COLO829 (cell line): ENCODE measurements at places on chromosomes 2 and 18.

- no peak for DNase-seq
Measured at GRCh38 chr2:28314968-28315367, 77.7 kb upstream of the FOSL2 start.

DNA sequence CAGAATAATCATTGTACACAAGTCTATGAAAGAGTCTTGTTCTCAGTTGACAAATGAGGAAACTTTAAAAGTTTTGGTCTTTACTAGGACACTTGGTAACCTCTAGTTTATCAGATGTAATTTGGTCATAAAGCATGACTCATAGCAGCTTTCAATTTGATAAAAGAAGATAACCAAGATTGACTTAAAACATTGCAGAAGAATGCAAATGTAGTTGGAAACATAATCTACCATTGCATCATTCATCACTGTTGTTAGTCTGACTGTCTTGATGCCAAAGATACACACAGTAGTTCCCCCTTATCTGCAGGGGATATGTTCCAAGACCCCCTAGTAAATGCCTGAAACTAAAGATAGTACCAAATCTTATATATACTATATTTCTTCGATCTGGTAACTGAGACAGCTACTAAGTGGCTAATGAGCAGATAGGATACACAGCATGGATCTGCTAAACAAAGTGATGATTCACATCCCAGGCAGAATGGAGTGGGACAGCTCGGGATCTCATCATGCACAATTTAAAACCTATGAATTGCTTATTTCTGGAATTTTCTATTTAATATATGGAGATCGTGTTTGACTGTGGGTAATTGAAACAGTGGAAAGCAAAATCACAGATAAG, 131.4 kb upstream of the CCDC68 start:
- no peak for DNase-seq

- no peak for DNase-seq
Measured at GRCh38 chr2:216735668-216736067, 40.3 kb upstream of the IGFBP5 start.

DNA sequence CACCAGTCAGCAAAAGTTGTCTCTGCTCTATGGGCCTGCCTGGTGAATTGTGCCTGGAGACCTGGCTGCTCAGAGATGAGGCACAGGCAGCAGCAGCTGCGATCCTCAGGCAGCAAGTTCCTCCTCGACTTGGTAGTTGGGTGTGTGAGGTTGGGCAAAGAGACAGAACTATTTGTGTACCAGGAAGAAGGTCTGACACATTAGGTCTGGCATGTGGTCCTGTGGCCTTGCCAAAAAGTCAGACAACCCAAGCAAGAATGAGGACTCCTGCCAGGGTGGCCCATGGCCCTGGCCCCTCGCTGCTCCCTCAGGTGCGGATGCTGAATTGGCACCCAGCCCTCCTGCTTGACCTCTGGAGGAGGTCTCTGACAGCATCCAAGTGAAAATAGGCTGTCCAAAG, 192.7 kb downstream of the DYSF start:
- no peak for DNase-seq

GRCh38 chr2:217609952-217610351, 392.8 kb downstream of the TNS1 start:
- no peak for DNase-seq

- DNase-seq, result no peak
Measured at GRCh38 chr18:40109252-40110049, 1845.6 kb upstream of the PIK3C3 start.

- no peak for DNase-seq
Measured at GRCh38 chr2:230879271-230879882, 14.6 kb downstream of the ITM2C start.

- peak; percentile 19 for DNase-seq
Measured at GRCh38 chr2:76197842-76198448, 487.2 kb upstream of the GCFC2 start.

DNA sequence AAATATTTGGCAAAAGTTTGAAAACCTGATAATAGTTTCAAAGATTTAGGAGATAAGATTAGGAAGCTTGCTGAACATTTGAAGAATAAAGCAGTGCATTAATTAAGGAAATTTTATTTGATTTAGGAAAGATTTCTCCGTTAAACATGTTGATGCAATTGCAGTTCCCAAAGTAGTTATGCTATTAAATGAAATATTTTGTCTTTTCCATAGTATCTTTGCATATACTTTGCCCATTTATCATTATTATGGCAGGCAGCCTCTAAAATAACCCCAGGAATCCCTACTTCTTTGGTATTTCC, 136.5 kb downstream of the MREG start:
- no peak for DNase-seq

DNA sequence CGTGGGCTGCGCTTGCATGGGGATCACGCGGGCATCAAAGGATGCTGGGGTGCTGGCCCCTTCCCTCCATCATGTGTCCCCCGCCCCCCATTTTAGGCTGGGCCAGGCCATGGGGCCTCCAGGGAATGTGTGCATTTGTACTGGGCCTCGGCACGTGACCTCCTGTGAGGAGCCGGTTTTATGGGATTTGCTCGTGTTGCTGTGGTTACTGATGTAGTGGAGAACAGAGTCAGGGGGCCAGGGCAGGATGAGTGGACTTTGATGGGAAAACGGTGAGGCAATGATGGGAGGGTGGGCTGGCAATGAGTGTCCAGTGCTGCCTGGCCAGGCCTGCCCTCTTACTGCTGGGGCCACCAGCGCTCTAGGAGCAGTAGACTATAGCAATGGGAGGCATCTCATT, 257.7 kb downstream of the LOXHD1 start:
- DNase-seq, result no peak

- DNase-seq, result no peak
Measured at GRCh38 chr2:8252997-8253694, 428.7 kb upstream of the ID2 start.

DNA sequence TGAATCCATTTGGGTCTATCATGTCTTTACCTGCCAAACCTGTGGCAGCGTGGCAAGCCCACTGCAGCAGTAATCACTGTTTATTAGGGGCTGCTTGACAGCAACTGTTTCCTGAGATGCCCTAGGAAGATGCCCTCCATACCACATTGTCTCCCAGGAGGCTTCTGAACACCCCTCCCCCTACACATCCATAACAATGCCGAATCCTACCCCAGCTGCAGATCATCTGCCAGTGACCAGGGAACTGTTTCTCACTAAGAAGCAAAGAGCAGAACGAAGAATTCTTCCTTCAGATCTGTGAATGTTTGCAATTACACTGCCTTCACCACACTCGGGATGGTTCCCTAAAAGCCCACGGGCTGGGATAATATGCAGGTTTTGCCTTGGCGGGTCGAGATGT, 127.8 kb downstream of the VIT start:
- no peak for DNase-seq

DNA sequence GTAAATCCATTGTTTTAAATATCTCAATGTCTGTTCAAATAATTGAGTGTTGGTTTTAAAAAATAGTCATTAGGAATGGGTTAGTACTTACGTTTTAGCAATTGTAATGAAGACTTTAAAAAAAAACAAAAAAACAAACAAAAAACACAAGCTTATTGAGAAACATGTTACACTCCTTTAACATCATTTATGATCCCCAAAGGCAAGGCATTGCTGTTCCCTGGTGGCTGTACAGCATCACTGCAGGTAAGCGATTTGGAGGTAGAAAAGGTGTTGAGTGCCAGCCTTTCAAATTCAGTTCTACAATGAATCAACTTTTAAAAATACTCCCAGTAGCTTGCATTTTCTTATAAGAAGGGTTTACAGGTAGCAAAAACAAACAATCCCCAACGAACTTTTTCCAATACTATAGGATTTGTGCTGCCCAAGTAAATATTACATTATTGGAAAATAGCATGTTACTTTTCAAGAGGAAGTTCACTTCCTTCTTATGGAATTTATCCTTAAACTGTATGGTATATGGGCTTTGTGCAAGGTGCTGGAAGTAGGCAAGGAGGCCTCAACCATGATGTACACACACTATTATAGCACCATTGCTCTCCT, 27.5 kb downstream of the CNRIP1 start:
- no peak for DNase-seq

DNA sequence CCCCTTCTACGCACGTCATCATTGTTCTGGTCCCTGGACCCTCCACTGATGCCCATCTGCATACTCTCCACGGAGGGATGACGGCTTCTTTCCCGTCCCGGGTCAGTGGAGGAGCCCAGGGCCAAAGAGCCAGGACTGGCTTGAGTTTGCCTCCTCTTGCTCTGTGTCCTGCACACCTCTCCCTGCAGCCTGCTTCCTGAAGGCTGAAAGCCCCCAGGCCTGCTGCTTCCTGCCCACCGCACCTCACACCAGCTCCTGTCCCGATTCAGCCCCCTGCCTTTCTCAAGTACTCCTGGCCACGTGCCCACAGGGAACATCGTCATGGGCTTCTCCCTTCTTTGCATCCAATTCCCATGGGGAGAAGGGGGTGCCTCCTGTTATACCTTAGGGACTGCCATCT, 7.1 kb downstream of the ADCY3 start:
- no peak for DNase-seq

- DNase-seq, result peak; percentile 85
Measured at GRCh38 chr2:128260239-128261138, 58.2 kb downstream of the HS6ST1 start.

DNA sequence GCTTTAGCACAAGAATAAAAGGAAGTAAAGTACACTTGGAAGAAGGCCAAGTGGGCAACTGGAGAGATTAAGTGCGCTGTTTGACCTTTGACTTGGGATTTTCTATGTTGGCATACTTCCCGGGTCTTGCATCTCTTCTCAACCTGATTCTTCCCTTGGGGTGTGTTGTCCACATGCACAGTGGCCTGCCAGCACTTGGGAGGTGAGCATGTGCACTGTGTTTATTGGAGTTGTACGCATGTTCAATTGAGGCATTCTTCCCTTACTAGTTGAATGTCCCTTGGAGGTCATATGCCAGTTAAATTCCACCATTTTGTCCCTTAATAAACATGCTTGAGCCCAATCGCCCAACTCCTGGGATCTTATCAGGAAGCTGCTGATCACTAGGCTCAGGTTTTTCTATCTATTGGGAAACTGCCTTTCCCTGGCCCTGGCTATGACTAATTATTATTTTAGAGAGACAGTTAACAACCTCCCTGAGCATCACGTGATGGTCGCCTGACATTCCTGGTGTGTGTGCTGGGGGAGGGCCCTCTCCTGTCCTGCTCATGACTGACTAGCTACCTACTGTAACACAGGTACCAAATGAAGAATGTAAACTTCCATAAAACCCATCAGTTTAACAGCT, 62.5 kb upstream of the RAPGEF4 start:
- DNase-seq, result no peak

DNA sequence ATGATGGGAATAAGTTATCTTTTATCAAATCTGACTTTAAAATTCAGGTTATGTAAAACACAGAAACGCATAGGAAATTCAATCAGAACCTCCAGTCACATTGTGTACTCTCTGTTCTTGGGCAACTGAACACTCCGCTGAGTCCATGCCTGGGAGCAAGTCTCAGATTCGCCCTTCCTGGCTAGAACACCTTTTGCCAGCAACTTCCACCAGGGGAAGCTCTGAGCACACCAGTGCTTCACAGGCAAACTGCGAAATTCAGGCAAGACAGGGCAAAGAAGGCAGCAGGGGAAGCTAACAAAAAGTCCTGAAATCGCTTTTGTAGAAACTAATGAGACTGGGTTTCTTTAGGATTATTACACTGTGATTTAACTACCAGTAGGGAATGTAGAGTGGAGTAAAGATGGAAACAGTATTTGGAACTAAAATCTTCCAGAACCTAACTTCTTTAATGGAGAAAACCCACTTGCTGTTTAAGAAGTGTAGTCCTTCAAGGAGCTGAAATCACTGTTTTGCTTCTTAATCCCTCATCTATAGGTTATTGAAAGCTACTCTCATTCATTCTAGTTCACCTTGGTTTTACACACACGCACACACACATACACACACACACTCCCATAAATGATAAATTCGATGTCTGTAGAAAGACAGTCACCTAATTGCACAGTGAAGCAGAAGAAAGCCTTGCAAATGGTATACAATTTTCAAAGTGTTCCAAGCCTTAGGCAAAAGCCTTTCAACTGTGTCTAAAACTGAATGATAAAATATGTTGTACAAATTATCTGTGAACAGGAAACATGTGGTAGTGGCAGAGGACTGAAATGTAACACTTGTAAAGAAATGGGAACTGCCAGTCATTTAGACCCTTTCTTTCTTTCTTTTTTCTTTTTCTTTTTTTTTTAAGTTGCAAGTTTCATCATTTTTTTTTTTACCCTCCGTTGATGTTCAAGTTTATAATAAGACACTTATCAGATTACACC, 214.5 kb downstream of the TMEM182 start:
- DNase-seq, result peak; percentile 66

- peak; percentile 65 for DNase-seq
Measured at GRCh38 chr18:57780706-57781347, 22.3 kb downstream of the ATP8B1 start.

- no peak for DNase-seq
Measured at GRCh38 chr2:119156891-119157773, 1.4 kb downstream of the C1QL2 start.

DNA sequence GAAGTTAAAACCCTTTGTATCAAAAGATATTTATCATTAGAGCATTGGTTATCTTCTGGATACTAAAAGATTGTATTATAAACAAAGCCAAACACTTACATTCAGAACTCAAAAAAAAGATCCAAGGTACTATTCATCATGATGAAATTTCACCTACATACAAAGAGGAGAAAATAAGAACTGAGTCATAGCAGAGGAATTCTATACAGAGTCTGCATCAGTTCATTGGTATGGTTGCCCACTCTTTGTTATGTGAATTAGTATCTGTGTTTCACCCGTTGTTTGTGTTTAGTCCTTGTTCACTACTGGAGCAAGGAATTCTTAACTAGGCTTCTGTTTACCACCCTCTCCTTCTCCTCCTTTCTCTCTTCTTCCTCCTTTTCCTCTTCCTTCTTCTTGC, 157.9 kb downstream of the LNPK start:
- DNase-seq, result peak; percentile 69

DNA sequence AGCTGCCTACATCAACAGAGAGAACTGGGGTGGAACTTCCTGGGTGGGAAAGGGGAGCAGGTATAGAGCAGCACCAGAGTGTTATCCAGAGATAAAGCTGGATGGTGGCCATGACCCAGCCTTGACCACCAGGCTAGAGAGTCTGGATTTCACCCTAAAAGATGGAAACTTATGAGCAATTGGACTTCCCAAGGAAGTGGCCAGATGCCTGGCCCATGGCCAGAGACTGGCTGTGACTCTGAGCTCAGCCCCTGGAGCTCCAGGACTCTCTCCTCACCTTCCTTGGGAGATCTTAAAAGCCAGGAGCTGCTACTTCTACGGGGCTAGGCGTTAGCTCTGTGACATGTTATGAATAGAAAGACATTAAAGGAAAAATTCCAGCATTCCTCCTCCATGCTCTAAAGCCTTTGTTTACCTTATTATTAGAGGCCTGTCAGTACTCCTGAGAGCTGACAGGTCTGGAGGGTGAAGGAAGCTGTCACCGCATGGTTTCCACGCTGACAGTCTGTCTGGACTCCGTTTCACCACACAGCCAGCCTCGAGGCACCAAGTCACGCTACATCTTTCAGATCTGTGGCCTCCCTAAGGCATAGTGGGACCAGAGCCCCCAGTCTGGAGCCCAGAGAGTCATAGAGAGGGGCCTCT, 260.0 kb upstream of the SIX2 start:
- no peak for DNase-seq
